Urinary bladder (tissue), 4 donors: ENCODE measurements at places on chromosomes 6 and 20. TPM values are rescaled to one million over a fixed set of nuclear protein-coding genes. Genes with fewer than 3 reads are reported as not detected.
A peak's percentile ranks its signal among the peaks of the same experiment; 100 is the strongest.

ZSCAN9 gene
- 19.2 TPM for total RNA-seq

PTPRT gene
- 1.9 TPM for total RNA-seq

SCAND1 gene
- 17.9 TPM for total RNA-seq

TUBB2B gene
- total RNA-seq, result 55.6 TPM

MCM8 gene
- total RNA-seq, result 10.7 TPM

CGA gene
- not detected for total RNA-seq

GRCh38 chr6:73538116-73538779, 17.4 kb upstream of the EEF1A1 start:
- DNase-seq, result no peak

DNA sequence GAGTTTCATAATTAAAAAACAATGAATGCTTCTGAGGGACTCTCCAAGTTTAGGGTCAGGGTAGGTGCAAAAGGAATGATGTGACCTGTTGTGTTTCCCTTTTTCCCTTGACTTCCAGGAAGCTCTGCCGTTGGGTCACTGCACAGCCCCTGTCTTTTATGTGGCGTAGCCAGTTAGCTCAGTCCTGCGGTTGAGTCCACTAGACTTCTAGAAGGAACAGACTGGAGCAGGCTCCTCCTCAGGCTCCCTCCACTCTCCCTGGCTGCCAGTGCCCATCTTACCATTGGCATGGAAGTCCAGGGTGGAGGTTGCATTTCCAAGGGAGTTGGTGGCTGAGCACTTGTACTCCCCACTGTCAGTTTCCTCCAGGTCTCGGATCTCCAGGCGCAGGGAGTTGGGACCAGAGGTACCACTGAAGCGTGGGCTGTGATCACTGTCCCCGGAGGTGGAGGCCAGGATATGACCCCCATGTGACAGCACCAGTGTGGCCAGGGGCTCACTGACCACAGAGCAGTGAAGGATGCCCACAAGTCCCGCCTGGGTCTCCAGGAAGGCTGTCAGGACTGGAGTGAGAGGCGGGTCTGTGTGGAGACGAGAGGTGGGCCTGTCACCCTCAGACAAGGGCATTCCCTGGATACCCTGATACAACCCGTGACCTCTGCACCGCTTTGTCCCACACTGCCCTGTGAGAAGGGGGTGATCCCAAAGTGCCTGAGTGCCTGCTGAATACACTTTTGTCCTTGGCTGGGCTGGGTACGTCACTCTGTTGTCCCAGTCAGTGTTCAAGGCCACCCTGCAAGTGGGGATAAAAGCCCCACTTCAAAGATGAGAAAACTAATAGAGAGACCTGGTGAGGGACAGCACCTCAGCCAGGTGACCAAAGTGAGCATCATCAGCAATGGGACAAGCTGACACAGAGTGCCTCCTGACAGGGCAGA, 11.1 kb downstream of the SIGLEC1 start:
- no peak for DNase-seq

DNA sequence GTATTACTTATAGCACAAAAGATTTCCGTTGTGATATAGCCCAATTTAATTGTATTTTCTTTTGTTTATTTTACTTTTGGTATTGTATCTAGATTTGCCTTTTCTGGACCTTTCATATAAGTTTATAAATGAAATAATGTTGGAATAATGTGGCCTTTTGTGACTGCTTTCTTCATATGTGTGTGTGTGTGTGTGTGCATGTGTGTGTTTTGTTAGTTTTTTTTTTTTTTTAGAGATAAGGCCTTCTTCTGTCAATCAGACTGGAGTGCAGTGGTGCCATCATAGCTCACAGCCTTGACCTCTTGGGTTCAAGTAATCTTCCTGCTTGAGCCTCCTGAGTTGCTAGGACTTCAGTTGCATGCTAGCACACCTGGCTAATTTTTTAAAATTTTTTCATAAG, 37.8 kb upstream of the ASXL1 start:
- no peak for DNase-seq

DNA sequence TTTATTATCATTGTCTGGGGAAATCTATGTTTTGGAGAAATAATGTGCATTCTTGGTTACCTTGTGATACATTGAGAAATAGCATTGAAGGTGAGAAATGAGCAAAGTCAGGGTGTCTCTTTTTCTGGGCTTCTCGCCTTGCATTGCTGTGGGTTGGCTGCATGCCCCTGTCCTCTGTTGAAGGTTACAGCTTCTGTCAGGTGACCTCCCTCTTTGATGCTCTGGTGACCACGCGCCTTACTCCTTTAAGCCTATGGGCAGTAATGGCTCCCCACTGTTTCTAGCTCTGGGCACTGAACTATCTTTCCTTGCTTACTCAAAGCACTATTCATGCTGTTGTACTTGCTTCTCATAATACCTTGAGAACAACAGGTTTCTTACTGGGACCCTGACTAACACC, 14.6 kb downstream of the ADGRB3 start:
- no peak for DNase-seq

DNA sequence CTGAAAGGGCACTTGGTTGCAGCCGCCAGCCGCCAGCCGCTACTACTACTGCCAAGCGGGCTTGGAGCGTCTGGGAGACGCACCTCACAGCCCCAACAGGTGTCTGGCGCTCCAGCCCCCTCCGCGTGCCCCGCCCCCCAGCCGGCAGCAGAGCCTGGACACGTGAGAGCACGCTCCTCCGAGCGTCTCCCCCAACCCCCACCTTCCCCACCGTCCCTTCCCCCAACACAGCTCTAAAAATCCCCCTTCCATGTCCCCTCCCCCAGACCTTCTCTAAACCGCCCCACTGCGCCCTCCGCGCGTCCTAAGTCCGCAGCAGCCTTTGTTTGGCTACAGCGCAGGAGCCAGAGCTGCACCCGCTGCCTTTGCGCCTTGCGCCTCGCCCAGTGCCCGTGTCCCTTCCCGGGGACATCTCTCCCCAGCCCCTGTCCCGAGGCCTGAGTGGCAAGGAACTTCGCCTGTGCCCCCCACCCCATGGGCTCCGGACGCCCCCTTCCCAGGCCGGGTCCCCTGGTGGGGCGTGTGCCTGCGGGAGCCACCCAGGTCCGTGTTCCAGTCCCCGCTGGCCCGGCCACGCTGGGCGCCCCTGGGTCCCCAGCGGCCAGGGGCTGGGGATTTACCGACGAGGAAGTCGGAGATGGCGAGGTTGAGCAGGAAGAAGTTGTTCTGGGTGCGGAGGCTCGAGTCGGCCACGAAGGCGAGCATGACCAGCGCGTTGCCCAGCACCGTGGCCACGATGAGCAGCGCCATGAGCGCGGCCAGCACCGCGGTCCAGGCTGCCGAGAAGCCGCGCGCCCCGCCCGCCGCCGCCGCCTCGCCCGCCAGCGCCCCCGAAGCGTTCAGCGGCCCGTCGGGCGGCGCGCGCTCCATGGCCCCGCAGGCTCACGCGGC, 732 bp downstream of the HRH3 start:
- DNase-seq, result no peak

- DNase-seq, result no peak
Measured at GRCh38 chr6:99415446-99415845, 9.7 kb downstream of the PNISR start.

- no peak for DNase-seq
Measured at GRCh38 chr20:52974179-52974594, 2.0 kb downstream of the TSHZ2 start.

GRCh38 chr20:24439737-24440387, 29.6 kb upstream of the SYNDIG1 start:
- DNase-seq, result no peak

DNA sequence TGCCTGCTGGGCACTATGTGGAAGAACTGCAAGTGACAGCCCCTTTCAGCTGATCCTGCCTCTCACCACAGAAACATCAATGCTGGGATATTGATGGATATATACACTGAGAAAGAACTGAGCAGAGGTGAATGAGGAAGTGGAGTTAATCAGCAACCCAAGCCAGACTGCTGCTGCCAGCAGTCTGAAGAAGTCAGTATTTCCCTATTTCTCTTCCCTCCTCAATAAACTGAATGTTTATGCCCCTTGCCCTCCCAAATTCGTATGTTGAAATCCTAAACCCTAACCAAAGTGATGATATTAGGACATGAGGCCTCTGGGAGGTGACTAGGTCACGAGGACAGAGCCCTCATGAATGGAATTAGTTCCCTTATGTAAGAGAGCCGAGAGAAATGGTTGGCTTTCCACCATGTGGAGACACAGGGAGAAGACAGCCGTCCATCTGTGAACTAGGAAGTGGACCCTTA, 76.3 kb downstream of the CDK19 start:
- no peak for DNase-seq

DNA sequence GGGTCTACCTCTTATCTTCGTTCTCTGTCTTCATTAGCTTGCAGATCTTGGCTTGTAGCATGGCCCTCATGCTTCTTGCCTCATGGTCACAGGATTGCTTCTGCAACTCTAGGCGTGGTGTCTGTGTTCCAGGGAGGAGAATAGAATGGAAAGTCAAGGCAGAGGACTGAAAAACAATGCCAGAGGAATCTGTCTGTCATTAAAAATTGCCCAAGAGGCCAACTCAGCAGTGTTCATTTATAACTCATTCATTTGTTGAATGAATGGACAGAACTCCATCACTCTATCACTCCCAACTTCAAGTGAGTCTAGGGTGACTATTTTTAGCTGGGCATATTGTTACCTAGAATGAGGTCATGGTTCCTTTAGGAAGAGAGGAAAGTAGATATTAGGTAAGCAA, 179.6 kb downstream of the UST start:
- no peak for DNase-seq

DNA sequence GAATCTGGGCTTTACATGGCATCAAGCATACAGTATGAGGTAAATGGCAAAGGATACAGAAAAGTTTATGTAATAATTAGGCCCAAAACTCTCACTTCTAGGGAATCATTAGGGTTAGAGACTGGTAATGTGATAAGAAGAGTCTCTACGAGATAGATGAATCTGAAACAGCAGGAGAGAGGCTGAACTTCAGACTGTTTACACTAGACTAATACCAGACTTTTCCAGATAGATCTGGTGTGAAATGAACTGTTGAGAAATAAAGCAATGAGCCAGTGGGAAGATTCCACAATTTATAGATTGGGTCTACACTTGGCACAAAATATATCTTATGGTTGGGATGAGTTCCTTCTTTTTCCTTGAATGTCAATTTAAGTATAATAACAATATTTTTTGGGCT, 134.3 kb downstream of the MAN1A1 start:
- no peak for DNase-seq

DNA sequence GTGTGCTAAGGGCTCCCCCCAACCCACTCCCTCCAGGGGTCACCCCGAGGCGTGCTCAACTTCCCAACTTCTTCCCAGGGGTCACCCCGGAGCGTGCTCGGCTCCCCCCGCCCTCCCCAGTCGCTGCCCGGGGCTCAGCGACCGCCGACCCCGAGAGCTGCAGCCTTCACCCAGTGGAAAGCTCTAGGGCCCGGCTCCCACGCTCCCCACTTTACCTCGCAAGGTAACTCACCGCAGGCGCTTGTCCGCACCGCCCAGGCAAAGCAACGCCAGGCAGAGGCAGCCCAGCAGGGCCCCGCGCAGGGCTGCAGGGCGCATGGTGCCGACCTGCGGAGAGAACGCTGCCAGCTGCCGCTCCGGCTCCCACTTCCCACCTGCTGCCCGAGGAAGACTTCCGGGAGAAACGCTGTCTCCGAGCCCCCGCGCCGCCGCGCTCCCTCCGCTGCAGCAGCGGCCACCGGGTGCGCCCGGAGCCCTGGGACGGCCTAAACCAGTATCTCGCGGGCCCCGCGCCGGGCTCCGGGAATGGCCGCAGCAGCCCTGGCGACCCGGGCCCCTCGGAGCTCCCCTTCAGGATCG, 396 bp downstream of the RNASET2 start:
- no peak for DNase-seq

DNA sequence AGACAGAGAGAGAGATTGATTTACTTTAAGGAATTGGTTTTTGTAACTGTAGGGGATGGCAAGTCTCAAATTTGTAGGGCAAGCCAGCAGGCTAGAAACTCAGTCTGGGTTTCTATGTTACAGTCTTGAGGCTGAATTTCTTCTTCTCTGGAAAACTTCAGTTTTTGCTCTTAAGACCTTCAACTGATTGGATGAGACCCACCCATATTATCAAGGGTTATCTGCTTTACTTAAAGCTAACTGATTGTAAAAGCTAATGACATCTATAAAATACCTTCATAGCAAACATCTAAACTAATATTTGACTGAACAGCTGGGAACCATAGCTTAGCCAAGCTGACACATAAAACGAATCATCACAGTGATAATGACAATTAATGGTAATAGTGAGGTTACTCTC, 22.4 kb downstream of the SLC35F1 start:
- DNase-seq, result no peak

DNA sequence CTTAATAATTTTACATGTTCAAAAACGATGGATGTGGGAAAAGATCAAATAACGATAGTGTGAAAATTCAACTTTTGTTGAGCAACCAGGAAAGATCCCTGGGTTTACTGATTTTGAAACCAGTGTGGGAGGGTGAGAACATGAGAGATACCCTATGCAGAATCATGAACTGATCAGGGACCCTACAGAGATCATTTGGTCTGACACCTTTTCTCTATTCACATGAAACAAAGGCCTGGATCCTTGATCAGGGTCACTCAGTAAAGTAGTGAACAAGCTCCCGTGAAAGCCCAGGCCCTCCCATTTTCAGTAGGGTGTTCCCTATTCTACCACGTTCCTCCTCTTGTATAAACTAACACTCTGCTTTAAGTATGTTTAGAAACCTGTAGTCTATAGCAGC, 60.5 kb upstream of the DUSP22 start:
- no peak for DNase-seq

GRCh38 chr6:101326411-101326810, 67.1 kb upstream of the GRIK2 start:
- no peak for DNase-seq

DNA sequence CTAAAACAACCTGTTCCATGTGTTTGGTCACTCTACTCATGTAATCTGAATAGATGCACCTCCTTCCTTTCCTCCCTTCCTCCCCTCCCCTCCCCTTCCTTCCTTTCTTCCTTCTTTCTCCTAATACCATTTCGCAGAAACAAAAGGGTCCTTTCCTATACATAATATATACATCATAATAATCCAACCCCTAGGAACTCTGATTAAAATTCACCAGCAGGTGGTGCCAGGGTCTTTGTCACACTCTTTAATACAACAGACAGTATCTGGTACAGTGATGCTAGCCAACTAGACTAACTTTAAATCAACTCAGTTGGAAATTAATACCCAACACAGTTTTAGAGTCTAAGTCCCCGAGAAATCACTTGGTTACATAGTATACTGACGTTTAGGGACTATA, 181.2 kb upstream of the SHLD1 start:
- DNase-seq, result peak; percentile 8
